Stimulated activated CD4-positive, alpha-beta T cell treated with anti-CD3 and anti-CD28 coated beads, Interleukin-1b, Interleukin-23, amount 100 ng/mL, for 24 hours (primary cell): ENCODE measurements at places on chromosomes 13 and 19.

GRCh38 chr13:32837973-32838927 lies 178.0 kb upstream of the KL start:
- DNase-seq, result no peak

- no peak for DNase-seq
Observed at GRCh38 chr13:109271555-109272541, 514.5 kb downstream of the IRS2 start.

DNA sequence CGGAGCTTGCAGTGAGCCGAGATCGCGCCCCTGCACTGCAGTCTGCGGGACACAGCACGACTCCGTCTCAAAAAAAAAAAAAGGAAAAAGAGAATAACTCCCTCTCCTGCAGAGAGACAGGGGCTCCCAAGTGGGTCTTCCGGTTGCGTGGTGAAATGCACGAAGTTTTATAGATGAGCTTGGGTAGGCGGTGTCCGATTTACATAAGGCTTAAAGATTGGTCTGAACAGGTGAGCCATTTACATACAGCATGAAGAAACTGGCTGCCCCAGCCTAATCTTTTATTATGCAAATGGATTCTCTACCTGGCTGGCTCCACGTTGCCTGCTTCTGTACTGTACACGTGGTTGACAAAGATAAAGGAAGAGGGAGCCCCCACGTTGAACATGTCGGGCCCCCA lies 19.5 kb downstream of the ADGRE2 start:
- no peak for DNase-seq

DNA sequence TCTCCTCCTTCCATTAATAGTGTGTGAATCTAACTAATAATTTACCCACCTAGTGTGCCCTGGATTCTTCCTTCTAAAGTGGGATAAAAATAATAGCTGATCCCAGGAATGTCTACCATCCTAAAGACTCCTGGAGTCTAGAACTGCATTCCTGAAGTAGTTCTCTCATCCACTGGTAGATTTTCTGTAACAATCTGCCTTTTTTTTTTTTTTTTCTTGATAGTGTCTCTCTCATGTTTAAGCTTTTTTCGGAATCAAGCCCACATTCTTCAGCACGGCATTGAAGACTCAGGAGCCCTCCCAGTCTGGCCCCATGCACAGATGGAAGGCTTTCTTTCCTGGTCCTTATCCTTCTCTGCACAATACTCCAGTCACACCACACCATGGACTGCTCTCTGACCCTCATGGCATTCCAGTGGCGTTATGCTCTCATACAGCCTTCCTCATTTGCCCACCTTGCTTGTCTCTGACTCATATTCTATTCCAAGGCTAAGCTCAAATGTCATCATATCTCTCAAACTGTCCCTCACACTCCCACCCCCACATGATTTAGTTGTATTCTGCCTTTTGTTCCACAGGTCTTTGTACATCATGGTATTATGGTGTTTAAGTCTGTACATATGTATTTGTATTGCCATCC lies 68.7 kb upstream of the FRY start:
- DNase-seq, result no peak

DNA sequence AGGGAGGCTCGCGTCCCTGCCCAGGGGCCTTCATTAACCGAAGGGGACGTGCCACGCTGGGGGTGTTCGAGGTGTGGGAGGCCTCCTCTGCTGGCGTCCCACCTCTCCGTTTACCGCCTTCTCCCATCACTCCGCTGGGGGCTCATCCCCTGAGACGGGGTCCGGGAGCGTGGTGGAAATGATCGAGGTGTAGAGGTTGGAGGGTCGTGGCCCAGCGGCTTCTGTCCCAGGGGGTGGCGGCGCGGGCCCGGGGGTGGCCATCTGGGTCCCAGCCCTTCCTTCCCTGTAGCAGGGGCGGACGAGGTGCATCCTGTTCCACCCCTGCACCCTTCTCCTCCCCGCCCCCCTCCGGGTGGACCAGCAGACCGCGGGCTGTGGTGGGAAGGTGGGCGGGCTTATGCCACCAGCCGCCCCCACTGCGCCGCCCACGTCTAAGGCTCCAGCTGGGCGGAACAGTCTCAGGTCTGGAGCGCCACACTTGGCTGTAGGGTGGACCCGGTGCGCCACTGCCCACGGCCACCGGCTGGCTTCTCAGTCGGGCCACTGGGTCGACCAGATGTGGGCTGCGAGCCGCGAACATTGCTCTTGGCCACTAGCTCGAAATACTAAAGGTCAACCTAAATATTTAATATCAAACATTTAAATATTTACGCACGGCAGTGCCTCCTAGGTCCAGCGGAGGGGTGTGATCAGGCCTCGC lies 69.5 kb downstream of the ZNF723 start:
- DNase-seq, result no peak
